ENCODE measurements at places on chromosomes 12 and 14.

DNA sequence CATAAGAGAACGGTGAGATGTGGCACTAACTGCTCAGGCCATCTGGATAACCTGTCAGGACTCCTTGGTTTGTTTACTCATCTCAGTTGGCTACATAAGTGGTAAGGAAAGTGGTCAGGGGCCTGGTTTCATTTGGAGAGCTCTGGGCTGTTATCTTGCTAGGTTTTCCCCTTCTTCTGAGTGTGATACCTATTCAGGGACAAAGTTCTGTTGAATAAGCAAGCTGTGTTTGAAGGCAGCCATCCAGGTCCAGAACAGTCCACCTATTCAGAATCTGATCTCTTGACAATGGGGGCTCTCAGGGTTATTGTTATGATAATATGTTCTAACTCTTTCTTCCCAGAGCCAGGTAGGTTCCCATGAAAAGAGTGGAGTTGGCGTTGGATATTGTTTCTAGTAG, 194.9 kb downstream of the PAH start:
- DNase-seq = no peak

- DNase-seq = no peak
Observed at GRCh38 chr14:56686416-56686815, 106.8 kb downstream of the TMEM260 start.

GRCh38 chr12:79534029-79534867, 156.5 kb downstream of the PAWR start:
- no peak for DNase-seq

GRCh38 chr14:61188196-61188595, 92.9 kb downstream of the TMEM30B start:
- no peak for DNase-seq

DNA sequence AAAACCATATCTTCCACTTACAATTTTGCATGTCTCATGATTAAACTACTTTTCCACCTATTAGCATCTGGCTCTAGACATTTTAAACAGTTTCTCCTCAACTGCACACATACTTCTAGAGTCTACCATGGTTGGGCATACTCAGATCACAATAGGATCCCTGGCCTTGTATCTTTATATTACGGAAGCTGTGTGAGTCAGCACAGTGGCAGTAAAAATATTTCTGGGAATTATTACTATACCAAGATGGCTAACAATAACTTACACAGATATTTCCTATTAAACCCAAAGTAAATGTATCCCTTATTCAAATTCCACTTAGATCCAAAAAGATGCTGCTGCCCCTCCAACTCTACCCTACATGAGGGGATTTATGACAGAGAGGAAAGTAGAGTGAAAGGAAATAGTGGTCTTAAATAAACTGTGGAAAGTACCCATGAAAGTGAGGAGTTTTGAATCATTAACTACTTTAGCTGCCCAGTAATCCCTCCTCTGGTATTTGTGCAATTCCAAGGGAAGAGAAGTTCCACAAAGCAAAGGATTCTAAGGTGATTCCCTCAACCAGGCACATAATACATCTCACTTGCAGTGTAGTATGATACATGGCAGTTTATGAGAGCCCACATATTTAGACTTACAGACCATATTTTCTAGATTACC, 14.0 kb upstream of the CPSF6 start:
- no peak for DNase-seq

GRCh38 chr12:43692064-43692463, 66.5 kb downstream of the PUS7L start:
- no peak for DNase-seq

DNA sequence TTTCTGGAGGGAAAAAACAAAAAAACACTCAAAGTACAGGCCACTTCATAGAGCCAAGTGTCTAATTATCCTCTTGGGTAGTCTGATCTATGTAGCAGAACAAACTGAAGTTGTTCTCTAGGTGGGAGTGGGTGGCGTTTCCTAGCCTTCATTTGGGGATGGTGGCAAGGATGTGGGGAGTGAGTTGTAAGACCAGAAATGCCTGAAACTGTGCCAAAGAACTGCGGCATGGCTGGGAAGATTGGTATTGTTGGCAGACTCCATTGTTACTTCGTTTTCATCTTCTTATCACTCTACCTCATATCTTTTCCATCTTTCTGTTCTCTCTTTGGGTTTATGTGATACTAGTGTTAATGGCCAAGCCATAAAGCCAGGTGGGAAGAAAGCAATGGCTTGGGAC, 177.3 kb upstream of the DDHD1 start:
- no peak for DNase-seq

DNA sequence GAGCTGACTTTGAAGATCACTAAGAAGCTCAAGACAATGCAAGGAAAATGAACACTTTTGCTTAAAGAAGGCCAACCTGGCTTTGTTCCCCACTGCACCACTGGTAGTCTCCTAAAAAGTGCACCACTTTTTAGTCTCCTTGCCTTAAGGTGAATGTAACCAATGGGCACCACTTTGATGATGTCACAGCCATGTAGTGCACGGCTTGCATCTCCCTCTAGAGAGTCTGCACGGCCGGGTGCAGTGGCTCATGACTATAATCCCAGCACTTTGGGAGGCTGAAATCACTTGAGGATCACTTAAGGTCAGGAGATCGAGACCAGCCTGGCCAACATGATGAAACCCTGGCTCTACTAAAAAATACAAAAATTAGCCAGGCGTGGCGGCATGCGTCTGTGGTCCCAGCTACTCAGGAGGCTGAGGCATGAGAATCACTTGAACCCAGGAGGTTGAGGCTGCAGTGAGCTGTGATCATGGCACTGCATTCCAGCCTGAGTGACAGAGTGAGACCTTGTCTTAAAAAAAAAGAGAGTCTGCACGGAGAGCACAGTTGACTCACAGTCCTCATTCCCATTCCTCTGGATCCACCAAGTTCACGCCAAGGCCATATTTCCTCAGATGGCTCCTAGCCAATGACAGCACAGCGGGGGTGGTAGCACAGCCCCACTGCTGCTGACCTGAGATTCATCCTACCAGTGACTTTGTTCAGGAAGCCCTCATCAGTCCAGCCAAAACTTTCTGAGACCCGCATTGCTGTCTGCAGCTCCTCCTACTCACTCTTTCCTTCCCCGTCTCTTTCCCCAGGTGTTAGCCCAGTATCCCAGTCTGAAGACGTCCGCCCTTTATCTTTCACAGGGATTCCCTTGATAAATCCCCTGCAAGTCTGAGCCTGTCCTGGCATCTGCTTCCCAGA, 16.5 kb upstream of the IFT81 start:
- peak; percentile 78 for DNase-seq

DNA sequence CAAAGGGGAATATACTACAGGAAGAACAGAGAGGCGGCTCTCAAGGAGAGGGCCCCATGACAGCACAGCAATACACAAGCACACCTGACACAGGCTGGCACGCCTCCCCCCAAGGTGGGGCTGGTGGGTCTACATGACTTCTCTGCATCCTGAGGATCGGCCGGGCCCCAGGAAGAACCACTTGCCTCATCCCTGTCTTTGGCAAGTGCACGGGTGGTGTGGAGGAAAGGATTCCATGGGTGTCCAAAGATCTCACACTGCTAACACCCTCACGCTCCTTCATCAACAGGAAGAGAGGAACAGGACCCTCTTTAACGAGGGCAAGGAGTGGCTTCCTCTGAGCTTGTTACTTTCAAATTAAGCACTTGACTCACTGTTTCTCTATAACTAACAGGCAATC, 7.3 kb downstream of the VAMP1 start:
- no peak for DNase-seq

DNA sequence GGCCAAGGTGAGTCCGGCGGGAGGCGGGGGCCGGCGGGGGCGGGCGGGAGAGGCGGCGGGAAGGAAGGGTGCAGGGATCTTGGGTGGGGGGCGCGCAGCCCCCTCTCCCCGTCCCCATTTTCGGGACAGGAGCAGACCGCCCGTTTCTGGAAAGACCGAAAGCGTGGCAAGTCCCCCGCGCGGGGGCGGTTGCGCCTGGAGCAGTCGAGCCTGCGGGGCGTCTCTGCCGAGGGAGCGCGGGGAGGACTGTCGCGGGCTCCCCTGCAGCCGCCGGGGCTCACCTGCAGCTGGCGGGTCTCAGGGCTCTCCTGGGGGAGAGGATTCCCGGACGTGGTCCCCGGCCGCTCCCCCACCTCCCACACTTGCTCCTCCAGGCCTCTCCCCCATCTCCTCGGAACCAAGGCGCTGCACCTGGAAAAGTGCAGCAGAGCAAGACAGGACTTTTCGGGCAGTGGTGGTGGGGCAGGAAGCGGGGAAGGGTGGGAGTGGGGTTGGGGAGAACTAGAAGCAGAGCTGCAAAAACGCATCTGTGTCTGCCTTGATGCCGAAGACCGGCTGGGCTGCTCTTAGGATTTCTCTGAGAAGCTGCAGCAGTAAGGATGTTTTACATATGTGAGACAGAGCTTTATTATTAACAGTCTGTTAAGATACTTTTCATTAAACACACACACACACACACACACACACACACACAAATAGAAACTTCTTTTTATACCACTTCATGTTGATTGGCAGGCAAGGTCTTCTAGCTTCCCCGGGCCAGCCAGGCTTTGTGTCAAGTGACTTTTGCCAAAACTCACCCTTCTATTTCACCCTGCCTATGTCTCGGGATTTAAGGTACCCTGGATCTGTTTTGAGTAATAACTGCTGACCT, 677 bp downstream of the C12orf75 start:
- peak; percentile 10 for DNase-seq

DNA sequence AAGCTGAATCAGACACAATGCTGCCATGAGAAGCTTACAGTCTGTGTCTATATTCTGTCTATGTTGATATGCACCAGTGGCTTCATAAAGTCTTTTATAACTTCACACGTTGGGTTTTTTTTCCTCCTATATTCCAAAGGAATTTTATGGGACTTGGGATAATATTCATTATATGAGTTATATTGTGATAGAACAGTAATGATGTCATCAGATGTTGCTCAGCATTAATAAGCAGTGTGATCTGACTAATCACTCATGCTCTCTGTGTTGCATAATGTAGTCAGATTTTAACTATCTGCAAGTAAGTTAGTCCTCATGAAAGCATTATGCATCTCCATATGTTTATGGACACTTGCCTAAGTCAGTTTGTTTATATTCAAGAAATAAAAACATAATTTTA, 159.6 kb downstream of the PLCZ1 start:
- DNase-seq = no peak

DNA sequence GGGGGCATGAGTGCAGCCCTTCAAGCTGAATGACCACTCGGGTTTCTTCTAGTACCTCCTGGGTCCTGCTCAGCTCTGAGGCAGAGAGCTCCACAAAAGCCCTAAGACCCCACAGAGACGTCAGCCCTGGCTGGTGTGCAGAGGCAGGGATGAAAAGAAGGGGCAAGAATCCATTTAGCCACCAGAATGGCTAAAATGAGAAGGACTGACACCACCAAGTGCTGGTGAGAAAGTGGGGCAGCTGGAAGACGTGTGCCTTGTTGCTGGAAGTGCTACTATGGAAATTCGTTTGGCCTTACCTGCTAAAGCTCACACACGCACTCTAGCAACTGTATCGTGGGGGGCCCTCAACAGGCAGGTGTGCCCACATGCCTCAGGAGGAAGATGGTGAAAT, 26.7 kb downstream of the RILPL1 start:
- DNase-seq = no peak

GRCh38 chr12:49298160-49298559, 3.2 kb downstream of the PRPH start:
- no peak for DNase-seq

GRCh38 chr12:52686756-52687487, 6.7 kb upstream of the KRT1 start:
- DNase-seq = no peak

DNA sequence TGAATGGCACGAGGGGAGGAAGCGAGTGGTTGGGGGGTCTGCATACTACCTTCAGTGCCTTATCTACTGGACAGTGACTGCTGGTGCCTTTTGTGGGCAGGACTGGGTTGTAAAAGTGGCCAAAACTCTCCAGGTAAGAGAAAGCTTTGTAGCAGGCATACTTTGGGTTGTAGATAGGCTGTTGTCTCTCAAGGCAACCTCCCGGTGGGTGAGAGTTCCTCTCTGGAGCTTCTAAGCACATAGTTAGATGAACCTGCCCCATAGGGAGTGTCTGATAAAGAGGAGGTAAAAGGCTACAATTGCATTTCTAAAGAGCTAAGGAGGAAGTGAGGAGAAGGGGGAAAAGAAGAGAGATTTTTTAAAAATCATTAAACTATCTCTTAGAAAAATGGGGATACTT, 4.2 kb upstream of the DAD1 start:
- no peak for DNase-seq

DNA sequence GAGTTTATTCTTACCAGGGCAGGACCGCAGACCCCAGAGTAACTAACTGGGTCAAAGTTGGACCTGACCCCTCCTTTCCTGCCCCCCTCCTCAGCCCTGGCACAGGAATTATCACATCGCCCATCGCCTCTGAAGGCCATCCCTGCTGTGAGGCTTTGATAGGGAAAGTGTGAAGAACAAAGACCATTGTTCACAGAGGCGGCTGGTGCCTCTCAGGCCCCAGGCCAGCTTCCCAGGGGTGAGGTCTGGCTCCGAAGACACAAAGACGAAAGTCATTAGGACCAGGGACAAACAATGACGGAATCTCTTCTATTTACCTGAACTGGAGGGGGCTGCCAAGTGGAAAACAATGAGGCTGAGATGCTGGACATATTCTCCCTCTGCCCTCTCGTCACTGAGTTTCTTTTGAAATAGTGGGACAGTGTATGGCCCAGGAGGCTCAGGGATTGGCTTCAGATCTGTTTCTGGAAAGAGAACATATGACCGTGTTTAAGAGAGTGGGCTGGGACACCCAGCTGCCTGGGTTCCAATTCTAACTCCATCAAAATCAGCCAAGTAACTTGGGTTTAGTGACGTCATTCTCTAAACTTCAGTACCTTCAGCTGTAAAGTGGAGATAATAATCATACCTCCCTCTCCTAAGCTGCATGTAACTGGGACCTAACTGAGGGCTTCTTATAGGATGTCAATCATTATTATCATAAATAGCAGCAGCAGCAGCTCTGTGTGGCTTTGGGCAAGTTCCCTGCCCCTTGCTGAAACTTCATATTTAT, 769.4 kb downstream of the MED13L start:
- no peak for DNase-seq

Data from adrenal gland (tissue), 19 donors.